ENCODE measurements at places on chromosomes 7 and 10.

- no peak for DNase-seq
Observed at GRCh38 chr10:8338177-8338766, 283.8 kb downstream of the GATA3 start.

- no peak for DNase-seq
Observed at GRCh38 chr10:126060261-126060931, 164.0 kb downstream of the FANK1 start.

- no peak for DNase-seq
Observed at GRCh38 chr10:123906296-123906695, 14.7 kb upstream of the CPXM2 start.

DNA sequence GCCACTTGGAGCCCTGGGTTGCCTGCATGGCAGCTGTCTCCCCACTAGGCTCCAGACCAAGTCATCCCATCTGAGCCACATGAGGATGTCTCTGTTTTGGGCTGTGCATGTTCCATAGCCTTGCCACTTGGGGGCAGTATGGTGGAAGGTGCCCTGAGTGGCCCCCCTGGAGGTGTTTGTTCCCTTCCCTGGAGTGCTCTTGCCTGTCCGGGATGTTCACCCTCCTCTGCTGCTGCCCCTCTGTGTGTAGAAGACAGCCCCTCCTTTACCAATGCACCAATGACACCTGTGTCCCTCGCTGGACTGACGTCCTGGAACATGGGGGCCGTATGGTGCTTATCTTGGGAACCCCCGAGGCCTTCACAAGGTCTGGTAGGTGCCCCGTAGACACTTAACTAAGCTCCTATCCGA is 100.2 kb downstream of the ACTR3B start:
- no peak for DNase-seq

DNA sequence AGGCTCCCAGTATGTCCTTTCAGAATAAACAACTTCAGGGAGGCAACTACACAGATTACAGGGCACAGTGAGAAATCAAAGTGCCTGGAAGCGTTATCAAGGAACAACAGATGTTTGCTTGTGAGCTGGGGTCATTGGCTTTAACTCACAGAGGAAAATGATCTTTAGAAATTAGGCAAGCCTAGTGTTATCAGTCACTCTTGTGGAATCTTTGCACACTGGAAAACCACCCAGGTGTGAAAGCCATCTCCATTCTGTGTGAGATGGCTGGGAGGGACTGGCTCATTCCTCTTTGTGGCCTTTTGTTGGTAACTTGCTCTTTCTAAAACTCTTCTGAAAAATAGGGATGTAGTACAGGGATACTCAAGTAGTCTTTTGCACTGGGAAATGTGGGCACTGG is 716.0 kb downstream of the XPNPEP1 start:
- DNase-seq, result no peak

GRCh38 chr10:32582946-32583345 is 137.0 kb downstream of the CCDC7 start:
- no peak for DNase-seq

DNA sequence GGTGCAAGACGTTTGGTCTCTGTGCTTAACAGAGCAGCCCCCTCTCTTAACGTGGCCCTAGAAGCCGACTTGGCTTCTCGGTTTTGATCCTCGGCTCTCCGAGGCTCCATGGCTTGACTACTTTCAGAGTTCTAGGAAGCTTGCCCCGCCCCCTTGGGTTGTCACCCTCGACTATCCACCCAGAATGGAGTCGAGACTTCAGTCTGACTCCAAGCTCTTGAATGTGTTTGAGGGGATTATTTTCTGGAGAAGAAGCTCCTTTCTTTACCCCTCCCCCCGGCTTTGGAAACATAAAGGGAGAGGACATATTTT is 448 bp downstream of the SEC24C start:
- peak; percentile 17 for DNase-seq

DNA sequence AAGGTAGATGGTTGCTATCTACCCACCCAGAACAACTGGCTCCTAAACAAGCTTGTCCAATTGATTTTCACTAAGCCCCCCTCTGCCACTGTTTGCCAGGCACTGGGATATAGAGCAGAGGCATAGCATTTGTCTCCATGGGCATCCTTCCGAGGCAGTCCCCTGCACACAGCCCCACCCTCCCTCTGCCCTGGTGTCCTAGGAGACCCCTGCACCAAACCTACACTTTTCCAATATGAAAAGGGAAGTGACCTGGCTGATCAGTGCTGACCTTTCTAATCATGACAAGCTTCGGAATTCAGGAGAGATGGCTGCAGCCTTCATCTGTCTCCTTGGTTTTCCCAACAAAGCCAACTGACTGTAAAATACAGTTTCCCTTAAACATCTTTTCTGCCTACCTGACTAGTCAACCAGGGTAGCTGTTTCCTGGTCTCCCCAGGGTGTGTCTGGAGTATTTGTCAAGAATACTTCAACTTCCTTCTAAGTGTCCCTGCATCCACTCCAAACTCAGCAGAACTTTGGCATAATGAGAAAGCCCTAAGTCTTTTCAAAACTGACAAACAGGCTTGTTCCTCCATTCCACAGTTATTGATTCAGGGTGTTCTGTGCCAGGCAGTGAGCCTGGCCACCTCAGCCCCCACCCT is 7.6 kb upstream of the SLC18A3 start:
- DNase-seq, result no peak

GRCh38 chr10:6580279-6581029 is 378 bp upstream of the PRKCQ start:
- DNase-seq, result peak; percentile 62

GRCh38 chr7:55299273-55299967 is 65.7 kb upstream of the LANCL2 start:
- no peak for DNase-seq

- DNase-seq, result no peak
Observed at GRCh38 chr10:93751832-93752231, 5.9 kb upstream of the LGI1 start.

DNA sequence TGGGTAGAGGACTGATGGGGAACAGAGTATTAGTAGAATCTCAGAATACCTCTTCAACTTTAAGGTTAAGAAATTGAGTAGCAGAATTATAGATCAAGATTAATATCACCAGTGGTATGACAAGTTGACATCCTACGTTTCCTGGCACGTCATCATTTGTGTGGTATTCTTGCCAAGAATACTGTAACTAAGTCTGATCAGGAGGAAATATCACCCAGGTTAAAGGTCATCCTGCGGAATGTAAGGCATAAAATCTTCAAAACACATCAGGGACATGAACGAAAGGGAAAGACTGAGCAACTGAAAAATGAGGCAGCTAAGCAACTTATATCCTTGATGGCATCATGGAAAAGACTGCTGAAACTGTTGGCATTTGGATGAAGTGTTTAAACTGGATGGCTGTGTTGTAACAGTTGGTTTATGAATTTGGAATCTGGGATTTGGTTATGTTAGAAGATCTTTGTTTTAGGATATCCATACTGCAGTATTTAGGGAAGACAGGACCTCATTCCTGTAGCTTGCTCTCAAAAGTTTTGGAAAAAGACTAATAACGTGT is 86.1 kb downstream of the TRIM24 start:
- DNase-seq, result no peak

GRCh38 chr7:1752111-1752510 is 82.0 kb downstream of the ELFN1 start:
- no peak for DNase-seq

- DNase-seq, result no peak
Observed at GRCh38 chr7:21605008-21605585, 62.3 kb downstream of the DNAH11 start.

DNA sequence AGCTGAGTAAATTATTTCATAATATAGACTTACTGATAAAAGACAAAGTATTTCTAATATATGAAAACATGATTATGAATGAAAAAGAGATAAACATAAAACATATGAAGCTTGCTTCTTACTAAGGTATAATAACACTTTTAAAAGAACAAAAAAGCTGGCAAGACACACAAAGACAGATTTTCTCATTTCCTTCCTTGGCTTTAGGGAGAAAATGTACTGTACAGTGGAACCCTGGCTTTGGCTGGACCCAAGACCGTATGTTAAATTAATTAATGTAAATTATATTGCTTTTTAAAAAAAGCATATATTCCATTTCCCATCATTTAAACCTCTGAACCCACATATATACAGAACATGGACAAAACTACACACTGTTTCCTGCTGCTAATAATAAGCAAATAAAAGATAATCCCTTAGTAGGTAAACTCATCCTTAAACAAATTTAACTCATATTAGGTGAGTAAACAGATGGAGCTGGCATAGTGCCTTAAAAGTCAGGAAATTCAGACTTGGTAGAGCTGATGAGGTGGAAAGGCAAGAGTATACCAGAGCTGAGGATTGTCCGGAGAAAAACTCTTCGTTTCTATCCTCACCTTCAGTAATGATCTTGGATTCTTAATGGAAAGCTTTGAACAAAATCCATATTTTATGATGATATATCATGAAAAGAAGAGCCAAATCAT is 1016.4 kb upstream of the KCND2 start:
- DNase-seq, result no peak

- DNase-seq, result no peak
Observed at GRCh38 chr7:33623267-33623666, 282.1 kb upstream of the BMPER start.

GRCh38 chr7:140079121-140079536 is 16.4 kb upstream of the PARP12 start:
- DNase-seq, result no peak

GRCh38 chr7:103299660-103300059 is 2.4 kb downstream of the PMPCB start:
- no peak for DNase-seq

GRCh38 chr10:80555415-80555814 is 17.7 kb downstream of the SH2D4B start:
- DNase-seq, result no peak

DNA sequence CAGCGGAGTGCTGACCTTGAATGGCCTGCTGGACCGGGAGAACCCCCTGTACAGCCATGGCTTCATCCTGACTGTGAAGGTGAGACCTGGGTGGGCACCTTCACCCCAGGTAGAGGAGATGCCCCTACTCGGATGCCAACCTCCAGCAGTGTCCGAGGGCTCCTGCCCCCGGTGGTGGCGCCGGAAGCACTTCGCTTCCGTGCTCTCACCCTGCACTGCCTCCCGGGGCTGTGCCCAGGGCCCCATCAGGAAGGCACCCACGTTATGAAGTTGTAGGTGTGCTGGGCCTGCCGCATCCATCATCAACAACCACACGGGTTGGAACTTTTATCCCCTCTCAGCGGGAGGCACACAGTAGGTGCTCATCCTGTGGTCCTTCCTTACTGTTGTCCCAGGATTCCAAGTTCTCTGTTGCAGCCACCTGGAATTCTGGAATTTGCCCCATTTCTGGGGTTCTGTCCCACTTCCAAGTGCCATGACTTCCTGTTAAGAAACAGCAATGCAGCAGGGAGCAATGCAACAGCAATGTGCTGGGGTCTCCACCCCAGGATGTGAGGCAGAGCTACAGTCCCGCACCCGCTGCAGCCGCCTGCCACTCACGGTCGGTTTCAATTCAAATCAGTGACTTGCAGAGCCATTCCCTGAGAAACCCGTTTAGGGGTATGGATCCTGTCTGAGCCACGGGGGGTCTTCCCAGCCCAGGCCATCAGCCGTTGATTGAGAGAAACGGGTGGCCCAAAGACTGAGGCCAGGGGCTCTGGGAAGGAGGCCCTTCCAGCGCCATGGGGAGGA is 103.8 kb downstream of the C10orf105 start:
- DNase-seq, result no peak

- DNase-seq, result no peak
Observed at GRCh38 chr7:149751043-149751775, 22.2 kb downstream of the ZNF467 start.
